Hepatocyte (in vitro differentiated cells): ENCODE measurements at places on chromosomes 3 and 15. TPM values are rescaled to one million over a fixed set of nuclear protein-coding genes. Genes with fewer than 3 reads are reported as not detected.
A peak's percentile ranks its signal among the peaks of the same experiment; 100 is the strongest.

GRCh38 chr3:6605227-6605626 lies 255.7 kb upstream of the GRM7 start:
- H3K4me1 ChIP-seq: no peaks in the 10 kb centered on the region
- H3K27me3 ChIP-seq: no peaks in the 10 kb centered on the region
- no peaks in the 10 kb centered on the region for H3K36me3 ChIP-seq
- no peak for DNase-seq
- H3K27ac ChIP-seq: no peak overlapping the region
- H3K4me3 ChIP-seq: no peak overlapping the region

GRCh38 chr3:48684480-48685143 lies 1.1 kb downstream of the NCKIPSD start:
- H3K36me3 ChIP-seq: no peaks in the 10 kb centered on the region
- H3K4me3 ChIP-seq: peak overlapping the region; percentile 36
- DNase-seq: no peak
- H3K4me1 ChIP-seq: peaks cover 30% of the 10 kb centered on the region
- peak overlapping the region; percentile 66 for H3K27ac ChIP-seq
- no peaks in the 10 kb centered on the region for H3K27me3 ChIP-seq

DNA sequence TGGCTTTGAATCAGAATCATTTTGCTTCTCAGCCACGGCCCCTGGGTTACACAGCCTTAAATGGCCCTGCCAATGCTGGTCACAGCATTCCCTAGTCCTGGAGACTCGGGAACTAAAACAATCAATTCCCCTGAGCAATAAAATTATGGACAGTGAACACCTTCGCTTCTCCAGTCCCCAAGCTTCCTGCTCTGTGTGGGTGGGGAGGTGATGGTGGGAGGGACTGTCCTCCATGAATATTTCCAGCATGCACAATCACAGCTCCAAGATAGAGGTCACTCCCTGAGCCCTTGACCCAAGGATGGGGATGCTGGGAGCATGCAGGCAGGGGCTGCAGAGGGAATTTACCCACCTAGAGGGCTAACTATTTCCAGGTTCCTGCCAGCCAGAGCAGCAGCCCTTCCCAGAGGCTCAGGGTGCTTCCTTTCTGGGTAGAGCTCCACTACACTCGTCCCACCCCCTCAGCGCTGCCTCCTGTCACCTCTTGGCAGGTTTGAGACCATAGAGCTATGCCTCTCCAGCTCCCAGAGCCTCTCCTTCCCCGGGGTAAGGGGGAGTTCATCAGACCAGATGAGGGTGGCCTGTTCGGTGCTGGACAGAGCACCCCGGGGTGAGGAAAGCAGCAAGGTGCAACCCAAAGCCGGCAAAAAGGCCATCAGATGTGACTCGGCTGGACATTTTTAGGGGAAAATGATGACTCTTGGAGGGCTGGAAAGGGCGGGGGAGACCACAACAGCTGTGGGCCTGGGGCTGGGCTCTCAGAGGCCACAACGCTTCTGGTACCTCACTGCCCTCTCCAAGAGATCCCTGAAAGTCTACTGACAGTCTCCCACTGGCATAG lies 14.5 kb upstream of the CCDC33 start:
- no peaks in the 10 kb centered on the region for H3K36me3 ChIP-seq
- H3K27me3 ChIP-seq: no peaks in the 10 kb centered on the region
- no peak overlapping the region for H3K4me3 ChIP-seq
- peaks cover 30% of the 10 kb centered on the region for H3K4me1 ChIP-seq
- peak overlapping the region; percentile 60 for H3K27ac ChIP-seq
- no peak for DNase-seq

GRCh38 chr15:53072077-53072476 lies 281.9 kb upstream of the ONECUT1 start:
- no peak overlapping the region for H3K4me3 ChIP-seq
- no peak overlapping the region for H3K27ac ChIP-seq
- H3K4me1 ChIP-seq: no peaks in the 10 kb centered on the region
- DNase-seq: peak; percentile 90

GRCh38 chr3:31322460-31322859 lies 210.3 kb upstream of the STT3B start:
- no peak overlapping the region for H3K4me3 ChIP-seq
- no peak overlapping the region for H3K27ac ChIP-seq
- no peaks in the 10 kb centered on the region for H3K4me1 ChIP-seq
- no peak for DNase-seq

DNA sequence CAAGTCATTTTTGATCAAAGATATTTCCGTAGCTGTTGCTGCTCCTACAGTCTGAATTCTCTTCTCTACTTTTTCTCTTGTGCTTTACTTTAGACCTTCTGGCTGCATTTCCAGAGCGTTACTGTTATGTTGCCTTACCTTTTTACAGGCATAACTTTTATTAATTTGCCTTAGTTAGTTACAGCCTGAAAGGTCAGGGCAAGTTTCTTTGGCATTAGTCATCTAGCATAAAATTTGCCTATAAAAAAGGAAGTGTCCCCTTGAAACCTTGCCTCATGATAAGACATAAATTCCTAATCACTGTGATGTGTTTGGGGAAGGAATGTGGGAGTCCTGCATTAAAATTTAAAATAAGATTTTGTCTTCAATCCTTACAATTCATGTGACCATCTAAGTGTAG lies 618.5 kb downstream of the NR2F2 start:
- no peaks in the 10 kb centered on the region for H3K36me3 ChIP-seq
- no peaks in the 10 kb centered on the region for H3K4me1 ChIP-seq
- DNase-seq: no peak
- no peak overlapping the region for H3K27ac ChIP-seq

GRCh38 chr3:79843180-79843579 lies 75.4 kb upstream of the ROBO1 start:
- H3K36me3 ChIP-seq: no peaks in the 10 kb centered on the region
- H3K27me3 ChIP-seq: no peaks in the 10 kb centered on the region
- no peak overlapping the region for H3K27ac ChIP-seq
- no peak overlapping the region for H3K4me3 ChIP-seq
- no peaks in the 10 kb centered on the region for H3K4me1 ChIP-seq
- DNase-seq: no peak

GRCh38 chr3:192128060-192128459 lies 599.3 kb downstream of the FGF12 start:
- H3K36me3 ChIP-seq: no peaks in the 10 kb centered on the region
- no peak overlapping the region for H3K4me3 ChIP-seq
- no peak for DNase-seq
- H3K4me1 ChIP-seq: no peaks in the 10 kb centered on the region
- H3K27ac ChIP-seq: no peak overlapping the region

DNA sequence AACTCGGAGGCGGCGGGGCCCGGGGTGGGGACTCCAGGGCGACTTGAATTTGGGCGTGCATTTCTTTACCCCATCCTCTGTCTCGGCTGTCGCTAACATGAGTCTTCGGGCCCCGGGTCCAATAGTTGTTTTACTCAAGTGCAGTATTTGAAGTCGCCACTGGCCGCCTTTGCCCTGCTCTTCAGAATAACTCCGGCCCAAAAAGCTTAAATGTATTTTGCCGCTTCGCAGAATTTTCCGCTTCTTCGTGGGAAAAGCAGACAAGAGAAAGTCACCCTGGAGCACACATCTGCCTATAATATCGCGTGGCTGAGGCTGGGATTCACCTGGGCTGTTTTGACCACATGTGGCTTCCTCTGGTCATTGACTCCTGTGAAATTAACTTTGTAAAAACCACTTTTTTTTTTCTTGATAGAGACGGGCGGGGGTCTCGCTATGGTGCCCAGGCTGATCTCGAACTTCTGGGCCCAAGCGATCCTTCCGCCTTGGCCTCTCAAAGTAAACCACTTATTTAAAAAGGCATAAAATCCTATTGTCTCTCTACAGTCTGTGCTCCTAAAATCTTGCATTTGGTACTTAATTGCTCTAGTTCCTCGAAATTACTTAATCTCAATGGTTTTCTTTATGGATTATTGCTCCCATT lies 676 bp downstream of the CNOT10 start:
- no peaks in the 10 kb centered on the region for H3K27me3 ChIP-seq
- H3K36me3 ChIP-seq: no peaks in the 10 kb centered on the region
- peaks cover 6% of the 10 kb centered on the region for H3K4me1 ChIP-seq
- peak overlapping the region; percentile 80 for H3K4me3 ChIP-seq

- no peak overlapping the region for H3K4me3 ChIP-seq
- H3K4me1 ChIP-seq: peaks cover 8% of the 10 kb centered on the region
- H3K36me3 ChIP-seq: no peaks in the 10 kb centered on the region
- no peaks in the 10 kb centered on the region for H3K27me3 ChIP-seq
- DNase-seq: no peak
- no peak overlapping the region for H3K27ac ChIP-seq
Observed at GRCh38 chr3:38491215-38491614, 4.9 kb upstream of the EXOG start.

- no peak overlapping the region for H3K4me3 ChIP-seq
- no peaks in the 10 kb centered on the region for H3K36me3 ChIP-seq
- H3K4me1 ChIP-seq: no peaks in the 10 kb centered on the region
- no peak overlapping the region for H3K27ac ChIP-seq
Observed at GRCh38 chr3:147864754-147865354, 455.7 kb downstream of the ZIC1 start.

- no peaks in the 10 kb centered on the region for H3K4me1 ChIP-seq
- no peak overlapping the region for H3K4me3 ChIP-seq
- H3K27ac ChIP-seq: no peak overlapping the region
- H3K36me3 ChIP-seq: no peaks in the 10 kb centered on the region
- peak; percentile 81 for DNase-seq
Observed at GRCh38 chr3:74267588-74268184, 346.8 kb downstream of the CNTN3 start.

DNA sequence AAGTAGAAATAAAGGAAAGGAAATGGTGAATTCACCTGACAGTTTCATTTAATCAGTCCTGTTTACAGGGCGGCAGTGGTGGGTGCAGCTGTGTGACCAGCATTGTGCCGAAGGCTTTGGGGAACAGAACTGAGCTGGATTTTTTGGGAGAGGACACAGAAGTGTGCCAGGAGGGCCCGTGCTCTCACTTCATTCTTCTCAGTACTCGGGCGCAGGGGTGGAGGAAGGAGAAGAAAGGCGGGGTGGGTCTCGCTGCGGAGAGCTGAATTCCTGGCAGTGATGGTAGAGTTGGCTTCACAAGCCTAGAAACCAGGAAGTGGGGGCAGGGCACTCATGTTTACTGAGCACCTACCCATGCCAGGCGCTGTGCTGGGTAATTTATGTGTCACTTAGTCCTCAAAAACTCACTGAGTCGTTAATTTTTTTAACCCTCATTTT lies 64.6 kb downstream of the CRTC3 start:
- no peak overlapping the region for H3K4me3 ChIP-seq
- no peak for DNase-seq
- H3K36me3 ChIP-seq: no peaks in the 10 kb centered on the region
- no peak overlapping the region for H3K27ac ChIP-seq

- no peak overlapping the region for H3K4me3 ChIP-seq
- no peaks in the 10 kb centered on the region for H3K36me3 ChIP-seq
- H3K27ac ChIP-seq: no peak overlapping the region
- no peak for DNase-seq
- no peaks in the 10 kb centered on the region for H3K27me3 ChIP-seq
Observed at GRCh38 chr3:122623031-122623829, 45.8 kb downstream of the PARP15 start.

- H3K36me3 ChIP-seq: no peaks in the 10 kb centered on the region
- H3K4me1 ChIP-seq: peaks cover 3% of the 10 kb centered on the region
- no peak overlapping the region for H3K4me3 ChIP-seq
- H3K27ac ChIP-seq: no peak overlapping the region
Observed at GRCh38 chr3:112133626-112134334, 732 bp upstream of the GCSAM start.

GRCh38 chr3:148605521-148605920 lies 92.2 kb upstream of the AGTR1 start:
- H3K4me3 ChIP-seq: no peak overlapping the region
- no peaks in the 10 kb centered on the region for H3K36me3 ChIP-seq
- no peak for DNase-seq
- H3K27ac ChIP-seq: no peak overlapping the region

DNA sequence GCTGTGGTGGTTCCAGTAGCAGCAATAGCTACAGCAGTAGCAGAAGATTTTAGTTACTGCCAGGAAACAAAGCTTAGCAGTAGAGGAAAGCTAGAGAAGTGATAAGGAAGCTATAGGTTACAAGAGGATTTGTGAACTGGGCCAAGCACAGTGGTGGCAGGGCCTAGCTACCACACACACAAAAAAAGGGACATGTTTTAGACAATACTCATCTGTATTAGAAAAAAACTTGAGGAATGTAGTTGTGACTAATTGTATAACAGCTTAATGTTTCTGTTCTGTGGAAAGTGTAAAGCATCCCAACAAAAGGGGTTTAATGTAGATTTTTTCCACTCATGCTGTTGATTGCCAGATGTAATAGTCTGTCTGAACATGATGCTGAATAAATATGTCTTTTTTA lies 29.9 kb upstream of the PFN2 start:
- H3K27me3 ChIP-seq: no peaks in the 10 kb centered on the region
- no peak for DNase-seq
- H3K36me3 ChIP-seq: no peaks in the 10 kb centered on the region
- no peaks in the 10 kb centered on the region for H3K4me1 ChIP-seq

Gene TGM4
- 0.78 TPM in 1 of 2 replicates, not detected in the other for polyA plus RNA-seq

Gene PGBD4
- 0.54 and 0.56 TPM in 2 replicates for polyA plus RNA-seq

Gene SYNPR
- polyA plus RNA-seq: 0.46 TPM in 1 of 2 replicates, not detected in the other

Gene MUC20
- polyA plus RNA-seq: 8.2 and 15.3 TPM in 2 replicates

Gene TRAT1
- polyA plus RNA-seq: not detected in 2 replicates

Gene PLSCR2
- 0.18 TPM in 1 of 2 replicates, not detected in the other for polyA plus RNA-seq

Gene ABCC5
- 36.5 and 41.4 TPM in 2 replicates for polyA plus RNA-seq

Gene COL6A5
- 0.11 TPM in 2 replicates for polyA plus RNA-seq
